ENCODE measurements at places on chromosomes 16 and 17. TPM values are rescaled to one million over a fixed set of nuclear protein-coding genes. Genes with fewer than 3 reads are reported as not detected.

Gene PSMC3IP
- 6.9 TPM for total RNA-seq

Gene ACSM2A
- not detected for total RNA-seq

Gene MPV17L
- total RNA-seq: 17.1 TPM

Gene HBA1
- 1,158 TPM for total RNA-seq

Gene RANBP10
- total RNA-seq: 6.9 TPM

Gene PLLP
- total RNA-seq: 3.9 TPM

Gene CCDC137
- 7.6 TPM for total RNA-seq

Gene ALOX15
- not detected for total RNA-seq

Gene OTOA
- total RNA-seq: 0.69 TPM

Gene TLCD3B
- 24.7 TPM for total RNA-seq

Gene TMIGD1
- not detected for total RNA-seq

Gene EVPLL
- total RNA-seq: 0.69 TPM

Gene HAS3
- total RNA-seq: 12.0 TPM

Gene STAC2
- total RNA-seq: 0.46 TPM

Gene USP31
- total RNA-seq: 23.3 TPM

Gene PCGF2
- 7.2 TPM for total RNA-seq

Gene BCL6B
- total RNA-seq: 3.0 TPM

Gene C16orf92
- total RNA-seq: not detected

Gene OR1A1
- total RNA-seq: not detected

Gene PABPN1L
- not detected for total RNA-seq

Gene MT4
- total RNA-seq: not detected

Gene PARD6A
- total RNA-seq: 13.4 TPM

Gene ORAI3
- 6.2 TPM for total RNA-seq

Gene C17orf107
- total RNA-seq: 3.0 TPM

Gene CD300E
- total RNA-seq: not detected

Gene METRN
- 74.5 TPM for total RNA-seq

Gene SMTNL2
- 5.8 TPM for total RNA-seq

Gene IL17C
- total RNA-seq: not detected

Gene CDH1
- 4.2 TPM for total RNA-seq

Gene KRTAP4-7
- total RNA-seq: not detected

Gene SPEM2
- not detected for total RNA-seq

Gene GAS2L2
- total RNA-seq: 1.2 TPM

Gene DNAAF8
- 2.1 TPM for total RNA-seq

Gene KLHL36
- total RNA-seq: 60.4 TPM

Gene CSH2
- not detected for total RNA-seq

Gene FN3K
- 13.6 TPM for total RNA-seq

Gene FMNL1
- total RNA-seq: 11.1 TPM

Gene GPR139
- total RNA-seq: 3.2 TPM

Gene NT5M
- total RNA-seq: 4.6 TPM

Gene DRC3
- total RNA-seq: 5.1 TPM

Gene CHTF18
- 7.2 TPM for total RNA-seq

Gene CCDC200
- total RNA-seq: not detected

Gene CTRB1
- not detected for total RNA-seq

Gene TEKT5
- total RNA-seq: 1.2 TPM

Gene SNX20
- total RNA-seq: 0.46 TPM

Gene PRR35
- total RNA-seq: not detected

Gene MTHFSD
- 13.6 TPM for total RNA-seq

All from diencephalon (tissue), 1 donor.